ENCODE measurements at places on chromosomes 12 and 14.

DNA sequence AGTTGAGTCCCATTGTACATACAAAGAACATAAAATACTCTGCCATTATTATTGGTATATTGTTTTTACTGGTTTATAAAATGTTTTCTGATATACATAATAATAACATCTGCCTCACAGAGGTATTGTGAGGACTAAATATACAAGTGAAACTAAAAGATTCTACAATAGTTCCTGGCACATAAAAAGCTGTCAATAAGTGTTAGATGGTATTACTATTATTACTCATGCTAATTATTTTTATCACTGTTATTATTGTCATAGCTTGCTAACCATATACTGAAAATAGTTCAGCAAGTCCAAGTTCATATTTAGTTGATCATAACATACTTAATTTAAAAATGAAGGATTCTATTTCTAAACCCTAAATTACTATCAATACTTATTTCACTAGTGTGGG is 34.4 kb downstream of the BTG1 start:
- DNase-seq = no peak

DNA sequence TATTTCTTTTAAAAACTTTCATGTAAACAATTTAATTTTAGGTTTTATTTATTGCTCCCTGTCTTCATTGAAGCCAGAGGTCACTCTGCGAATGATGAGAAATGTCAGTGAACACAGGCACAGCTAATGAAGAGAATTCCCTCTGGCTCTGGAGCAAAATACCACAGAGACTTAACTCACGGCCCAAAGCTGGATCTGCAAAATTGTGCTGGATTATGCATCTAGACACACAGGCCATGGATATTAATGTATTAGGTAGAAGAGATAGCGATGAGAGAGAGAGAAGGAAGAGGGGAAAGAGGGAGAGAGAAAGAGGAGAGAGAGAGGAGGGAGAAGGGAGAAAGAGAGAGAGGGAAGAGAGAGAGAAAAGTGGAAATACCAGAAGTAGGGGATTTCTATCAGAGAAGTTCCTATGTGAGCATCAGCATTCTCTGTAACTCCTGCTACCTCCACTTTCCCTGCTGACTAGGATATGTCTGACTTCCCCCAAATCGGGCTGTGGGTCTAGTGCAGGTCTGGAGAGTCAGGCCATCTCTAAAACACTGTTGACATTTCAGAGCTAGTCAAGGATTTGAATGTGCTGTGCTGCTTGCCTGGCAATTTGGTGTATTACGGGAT is 3.7 kb downstream of the ARHGDIB start:
- no peak for DNase-seq

- no peak for DNase-seq
These were observed 2.9 kb downstream of the GSG1 start for GRCh38 chr12:13100605-13100881.

DNA sequence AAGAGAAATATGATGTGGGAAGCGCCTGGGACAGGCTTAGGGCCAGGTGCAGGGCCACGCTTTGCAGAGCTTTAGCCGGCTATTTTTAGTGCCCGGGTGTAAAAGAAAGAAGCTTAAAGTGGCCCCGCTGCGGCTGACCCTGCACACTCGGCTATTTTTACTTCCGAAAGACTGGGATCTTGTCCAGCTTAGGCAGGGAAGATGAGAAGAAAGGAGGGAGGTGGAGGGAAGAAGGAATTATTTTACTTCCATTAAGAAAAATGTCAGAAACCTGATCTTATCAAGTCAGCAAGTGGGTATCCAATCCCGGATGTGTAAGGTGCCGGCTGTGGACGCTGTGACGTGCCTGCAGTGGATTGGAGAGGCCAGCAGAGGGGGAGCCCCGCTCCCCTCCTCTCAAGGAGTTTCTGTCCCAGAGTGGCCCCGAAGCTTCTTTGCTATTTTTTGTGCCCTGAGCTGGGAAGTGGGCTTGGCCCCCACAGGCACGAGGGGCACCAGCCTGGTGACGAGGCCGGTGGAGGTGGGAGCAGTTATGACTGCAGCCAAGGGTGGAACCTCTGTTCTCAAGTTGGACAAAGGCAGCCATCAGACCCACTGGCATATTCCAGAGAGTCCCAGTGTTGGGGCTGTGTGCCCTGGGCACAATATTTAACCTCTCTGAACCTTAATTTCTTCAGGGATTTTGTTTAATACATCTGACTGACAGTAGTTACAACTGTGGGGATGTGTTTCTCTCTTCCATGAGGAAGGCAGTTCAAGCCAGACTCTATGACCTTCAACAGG is 97.7 kb downstream of the ESRRB start:
- DNase-seq = no peak

- DNase-seq = no peak
These were observed 59.1 kb downstream of the PLXNC1 start for GRCh38 chr12:94207467-94207848.

- DNase-seq = no peak
These were observed 40.1 kb downstream of the FBXL14 start for GRCh38 chr12:1553987-1554982.

- DNase-seq = no peak
These were observed 261.1 kb downstream of the AKAP6 start for GRCh38 chr14:32590157-32590556.

DNA sequence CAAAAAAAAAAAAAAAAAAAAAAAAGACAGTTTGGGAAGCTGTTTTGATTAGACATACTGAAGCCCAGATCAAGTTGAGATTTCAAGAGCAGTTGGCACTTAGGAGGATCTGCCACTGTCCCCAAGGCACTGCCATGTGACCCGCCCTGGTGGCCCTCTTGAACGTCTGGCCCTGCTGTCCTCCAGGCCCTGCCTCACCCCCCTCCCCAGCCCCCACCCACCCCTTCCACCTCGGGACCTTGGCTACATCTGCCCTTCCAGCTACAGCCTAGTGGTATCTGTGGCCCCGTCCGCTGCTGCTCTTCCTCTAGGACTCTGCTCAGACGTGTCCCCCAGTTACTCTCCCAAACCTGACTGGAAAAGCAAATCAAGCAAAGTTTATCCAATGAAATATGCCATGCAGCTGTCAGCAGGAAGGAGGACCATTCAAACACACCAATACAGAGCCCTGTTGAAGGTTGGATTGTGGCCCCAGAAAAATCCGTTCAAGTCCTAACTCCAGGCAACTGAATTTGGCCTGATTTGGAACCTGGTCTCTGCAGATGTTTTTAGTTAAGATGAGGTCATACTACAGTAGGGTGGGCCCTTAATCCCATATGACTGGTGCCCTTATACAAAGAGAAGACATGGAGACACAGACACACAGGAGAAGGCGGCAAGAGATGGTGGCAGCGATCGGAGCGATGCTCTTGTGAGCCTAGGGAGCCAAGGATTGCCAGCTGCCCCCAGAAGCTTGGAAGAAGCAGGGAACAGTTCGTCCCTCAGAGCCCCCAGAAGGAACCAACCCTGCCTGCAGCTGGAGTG is 17.7 kb downstream of the SLC25A29 start:
- no peak for DNase-seq

- DNase-seq = no peak
These were observed 1674.7 kb upstream of the SEL1L start for GRCh38 chr14:83208341-83208740.

DNA sequence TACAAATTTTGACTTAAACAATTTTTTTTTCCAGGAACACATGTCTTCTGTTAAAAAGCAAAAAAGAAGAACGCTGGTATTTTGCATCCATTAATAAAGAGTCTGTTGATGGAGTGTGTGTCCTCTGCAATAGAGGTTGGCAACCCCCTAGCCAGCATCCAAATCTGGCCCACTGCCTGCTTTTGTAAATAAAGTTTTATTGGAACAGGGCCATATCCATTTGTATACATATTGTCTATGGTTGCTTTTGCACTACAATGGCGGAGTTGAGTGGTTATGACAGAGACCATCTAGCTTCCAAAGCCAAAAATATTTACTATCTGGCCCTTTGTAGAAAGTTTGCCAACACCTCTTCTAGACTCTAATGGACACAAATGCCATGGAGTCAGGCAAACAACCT is 49.6 kb downstream of the CCDC92 start:
- no peak for DNase-seq

DNA sequence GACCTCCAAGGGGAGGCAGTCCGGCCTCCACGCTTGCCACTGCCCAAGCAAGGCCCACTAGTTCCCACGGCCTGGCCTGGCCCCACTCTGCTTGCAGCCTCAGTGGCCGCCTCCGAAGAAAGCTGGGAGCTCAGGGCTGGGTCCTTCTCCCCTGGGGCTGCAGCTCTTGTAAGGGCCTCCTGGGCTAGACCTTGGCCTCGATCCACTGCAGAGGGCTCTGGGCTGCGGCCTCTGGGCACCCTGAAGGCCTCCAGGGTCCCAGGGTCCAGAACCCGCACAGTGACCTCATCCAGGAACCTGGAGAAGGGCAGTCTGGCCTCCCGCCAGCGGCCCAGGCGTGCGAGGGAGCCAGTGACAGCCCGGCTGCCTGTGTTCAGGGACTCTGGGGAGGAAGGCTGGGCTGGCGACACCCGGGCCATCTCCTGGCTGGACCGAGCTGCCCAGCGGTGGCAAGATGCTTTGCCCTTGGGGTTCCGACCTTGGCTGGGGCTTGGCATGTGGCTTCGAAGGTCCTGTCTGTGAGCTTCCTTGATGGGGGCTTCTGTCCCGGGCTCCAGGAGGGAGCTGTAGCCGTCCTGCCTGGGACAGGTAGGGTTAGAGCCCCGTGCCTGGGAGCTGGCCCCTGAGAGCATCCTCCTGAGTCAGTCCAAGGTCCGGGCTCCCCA is 9.8 kb downstream of the BEGAIN start:
- no peak for DNase-seq

GRCh38 chr12:132133952-132134652 is 10.0 kb downstream of the DDX51 start:
- DNase-seq = no peak

- no peak for DNase-seq
These were observed 69.1 kb upstream of the GALNT9 start for GRCh38 chr12:132398386-132398991.

GRCh38 chr14:60904381-60904780 is 76.5 kb downstream of the TRMT5 start:
- DNase-seq = no peak

DNA sequence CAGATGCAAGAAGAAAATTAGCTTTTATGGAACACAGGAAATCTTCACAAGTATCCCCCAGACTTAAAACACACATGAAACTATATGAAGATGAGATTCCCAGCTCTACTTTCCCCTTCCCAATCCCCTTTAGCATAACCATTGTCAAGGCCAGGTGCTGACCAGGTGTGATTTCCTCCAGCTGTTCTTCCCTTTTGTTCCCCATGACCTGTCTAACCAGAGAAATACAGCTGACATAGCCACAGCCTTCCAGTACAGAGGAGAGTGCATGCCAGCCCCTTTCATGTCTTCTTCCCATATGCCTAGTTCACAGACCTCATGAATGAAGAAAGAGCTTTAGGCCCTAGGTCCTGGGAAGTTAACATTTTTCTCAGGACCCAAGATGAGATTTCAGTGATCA is 43.5 kb upstream of the FKBP4 start:
- DNase-seq = no peak

DNA sequence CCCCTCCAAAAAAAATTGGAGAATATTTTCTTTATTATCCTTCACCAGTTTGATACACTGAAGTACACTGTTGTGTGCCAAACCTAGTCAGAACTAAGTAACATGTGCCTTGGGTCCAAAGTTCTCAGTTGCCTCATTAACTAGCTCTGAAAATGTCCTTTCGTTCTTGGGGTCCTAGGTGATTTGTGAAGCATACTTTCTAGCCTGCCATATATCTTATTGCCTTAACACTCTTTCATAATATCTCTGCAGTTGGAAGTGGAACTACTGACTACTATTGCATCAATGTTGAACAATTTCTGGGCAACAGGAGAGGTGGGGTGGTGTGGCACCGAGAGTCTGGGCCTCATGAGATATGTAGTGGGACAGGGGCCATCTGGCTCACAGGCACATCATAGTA is 592.9 kb upstream of the FBXO33 start:
- no peak for DNase-seq

DNA sequence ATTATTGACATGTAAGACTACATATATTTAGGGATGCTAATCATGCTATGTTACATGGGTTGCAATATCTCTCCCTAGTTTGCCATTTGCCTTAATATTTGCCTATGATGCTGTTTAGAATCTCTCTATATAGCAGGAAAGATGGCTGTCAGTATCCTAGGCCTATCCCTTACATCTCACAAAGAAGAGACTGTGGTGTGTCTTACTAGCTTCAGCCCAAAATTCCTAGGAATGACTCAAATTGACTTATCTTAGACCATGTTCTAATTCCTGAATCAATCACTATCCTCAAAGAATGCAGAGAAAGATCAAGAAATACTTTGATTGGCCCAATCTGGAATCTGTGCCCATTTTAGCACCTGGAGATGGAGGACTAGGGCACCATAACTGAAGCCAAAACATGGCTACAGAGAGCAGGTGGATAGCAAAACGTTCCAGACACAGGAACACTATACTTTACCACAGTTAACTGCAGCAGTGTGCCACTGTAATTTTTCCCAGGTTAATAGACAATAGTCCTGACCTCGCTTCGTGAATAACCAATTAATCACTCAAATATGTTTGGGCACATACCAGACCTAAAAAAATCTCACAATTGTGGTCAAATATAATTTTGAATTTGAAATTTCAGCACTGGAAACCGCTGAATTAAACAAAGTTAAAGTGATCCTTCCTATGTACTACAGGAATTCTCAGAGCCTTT is 32.7 kb upstream of the GLIPR1 start:
- no peak for DNase-seq

- DNase-seq = no peak
These were observed 73.6 kb upstream of the DNM1L start for GRCh38 chr12:32605326-32606095.

- no peak for DNase-seq
These were observed 439.3 kb upstream of the FLRT2 start for GRCh38 chr14:85090681-85091080.

- no peak for DNase-seq
These were observed 7.5 kb upstream of the CTDSP2 start for GRCh38 chr12:57853864-57854556.

DNA sequence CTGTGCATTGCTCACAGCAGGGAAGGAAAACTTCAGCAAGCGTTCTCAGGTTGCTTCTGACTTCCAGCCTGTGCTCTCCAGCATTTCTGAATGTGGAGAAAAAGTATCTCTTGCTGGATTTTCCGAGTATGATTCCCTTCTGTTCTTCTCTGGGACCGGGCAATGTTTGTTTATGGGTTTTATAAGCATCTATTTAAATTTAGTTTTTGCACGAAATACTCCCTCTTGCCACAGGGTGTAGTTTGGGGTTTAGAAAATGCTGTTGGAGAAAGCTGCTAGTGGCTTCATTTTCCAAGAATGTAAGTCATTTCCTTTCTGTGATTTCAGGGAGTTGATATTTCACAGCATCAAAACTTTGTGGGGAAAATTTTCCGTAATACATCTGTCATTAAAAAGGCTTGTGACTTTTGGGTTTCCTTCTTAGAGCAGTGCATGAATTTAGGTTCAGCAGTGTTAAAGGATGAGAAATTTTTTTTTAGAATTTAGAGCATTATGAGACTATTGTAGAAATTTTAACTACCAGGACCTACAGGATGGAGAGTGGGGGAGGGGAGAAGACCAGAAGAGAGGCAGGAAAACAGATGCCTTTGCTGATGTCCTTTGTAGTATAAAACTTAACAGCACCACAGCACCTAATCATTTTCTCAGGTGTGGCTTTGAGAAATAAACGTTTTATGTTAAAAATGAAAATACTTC is 1.5 kb downstream of the FRMD6 start:
- peak; percentile 29 for DNase-seq

GRCh38 chr14:23877538-23878180 is 75.9 kb upstream of the DHRS4 start:
- no peak for DNase-seq
